ENCODE measurements at places on chromosomes 13 and 19.

- no peak for DNase-seq
Observed at GRCh38 chr13:111480976-111481375, 160.5 kb downstream of the TEX29 start.

DNA sequence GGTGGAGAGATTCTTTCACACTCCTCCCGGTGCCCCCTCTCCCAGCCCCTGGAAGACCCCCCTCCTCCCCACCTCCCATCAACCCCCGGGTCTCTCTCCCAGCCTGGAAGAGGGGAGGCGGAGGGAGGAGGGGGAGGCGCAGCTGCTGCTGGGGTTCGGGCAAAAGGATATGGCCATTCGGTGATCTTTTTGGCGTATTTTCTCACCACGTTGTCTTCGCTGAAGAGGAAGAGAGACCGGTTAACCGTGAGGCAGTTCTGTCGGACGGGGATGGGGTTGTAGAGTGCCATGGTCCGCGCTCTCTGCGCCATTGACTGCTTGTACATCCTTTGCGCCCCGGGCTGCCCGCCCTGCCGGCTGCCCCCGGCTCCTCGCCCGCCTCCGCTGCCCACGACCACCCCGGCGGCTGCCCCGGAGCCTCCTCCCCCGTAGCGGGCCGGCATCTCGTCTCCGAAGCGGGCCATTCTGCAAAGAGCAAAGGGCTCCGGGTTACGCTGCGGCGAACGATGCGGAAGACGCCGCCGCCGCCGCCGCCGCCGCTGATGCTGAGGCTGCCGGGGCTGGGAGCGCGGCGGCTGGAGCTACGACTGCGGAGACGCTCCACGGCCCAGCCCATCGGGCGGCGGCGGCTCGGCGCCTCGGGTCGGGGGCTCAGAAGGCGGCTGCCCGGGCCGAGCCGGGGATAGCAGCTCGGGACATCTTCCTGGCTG lies 363 bp downstream of the CACNA1A start:
- DNase-seq, result peak; percentile 68

DNA sequence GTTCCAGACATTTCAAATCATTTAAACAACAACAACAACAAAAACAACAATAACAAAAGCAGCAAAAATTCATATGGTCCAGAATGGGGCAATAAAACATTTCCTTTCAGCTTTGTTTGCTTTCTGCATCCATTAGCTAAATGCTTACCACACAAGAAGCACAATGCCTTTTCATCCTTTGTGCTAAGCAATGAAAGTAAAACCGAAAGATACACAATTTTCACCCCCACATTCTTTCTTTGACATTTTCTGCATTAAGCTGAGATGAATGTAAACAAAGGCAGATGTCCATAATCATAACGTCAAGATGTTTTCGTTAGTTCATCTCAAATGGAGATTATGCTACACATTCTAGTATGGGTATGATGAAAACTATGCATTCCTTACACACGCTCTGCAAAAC lies 568.5 kb downstream of the SLITRK6 start:
- no peak for DNase-seq

DNA sequence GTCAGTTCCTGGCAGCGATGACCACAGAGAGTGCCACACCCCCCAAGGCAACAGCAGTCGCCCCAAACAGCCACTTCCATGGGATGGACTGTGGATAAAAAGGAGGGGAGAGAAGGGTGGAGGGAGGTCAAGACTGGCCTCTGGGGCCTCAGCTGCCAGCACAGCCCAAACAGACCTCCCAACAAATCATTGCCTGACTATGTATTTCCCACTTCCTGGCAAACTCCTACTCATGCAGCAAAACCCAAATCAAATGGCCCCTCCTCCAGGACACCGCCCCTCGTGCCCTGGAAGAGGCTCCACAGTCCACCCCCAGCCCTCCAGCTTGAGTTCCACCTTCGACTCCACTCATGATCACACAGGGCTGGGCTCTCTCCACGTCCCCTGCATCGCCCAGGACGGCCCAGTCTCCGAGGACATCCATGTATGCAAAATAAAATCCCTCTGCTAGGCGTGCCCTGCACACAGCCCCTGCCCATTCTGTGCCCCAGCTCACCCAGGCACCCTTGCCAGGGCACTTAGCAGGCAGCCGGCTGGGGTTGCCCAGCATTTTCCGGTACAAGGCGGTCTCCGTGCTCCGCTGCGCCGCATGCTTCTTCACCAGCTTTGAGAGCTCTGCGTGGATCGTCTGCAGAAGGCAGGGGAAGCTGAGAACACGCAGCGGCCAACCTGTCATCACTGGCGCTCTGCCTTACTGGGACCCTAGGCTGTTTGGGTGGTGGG lies 10.5 kb upstream of the ELL start:
- no peak for DNase-seq

- DNase-seq, result peak; percentile 46
Observed at GRCh38 chr13:101785858-101786257, 333.4 kb downstream of the ITGBL1 start.

- no peak for DNase-seq
Observed at GRCh38 chr13:90640976-90641375, 706.5 kb upstream of the MIR17HG start.

DNA sequence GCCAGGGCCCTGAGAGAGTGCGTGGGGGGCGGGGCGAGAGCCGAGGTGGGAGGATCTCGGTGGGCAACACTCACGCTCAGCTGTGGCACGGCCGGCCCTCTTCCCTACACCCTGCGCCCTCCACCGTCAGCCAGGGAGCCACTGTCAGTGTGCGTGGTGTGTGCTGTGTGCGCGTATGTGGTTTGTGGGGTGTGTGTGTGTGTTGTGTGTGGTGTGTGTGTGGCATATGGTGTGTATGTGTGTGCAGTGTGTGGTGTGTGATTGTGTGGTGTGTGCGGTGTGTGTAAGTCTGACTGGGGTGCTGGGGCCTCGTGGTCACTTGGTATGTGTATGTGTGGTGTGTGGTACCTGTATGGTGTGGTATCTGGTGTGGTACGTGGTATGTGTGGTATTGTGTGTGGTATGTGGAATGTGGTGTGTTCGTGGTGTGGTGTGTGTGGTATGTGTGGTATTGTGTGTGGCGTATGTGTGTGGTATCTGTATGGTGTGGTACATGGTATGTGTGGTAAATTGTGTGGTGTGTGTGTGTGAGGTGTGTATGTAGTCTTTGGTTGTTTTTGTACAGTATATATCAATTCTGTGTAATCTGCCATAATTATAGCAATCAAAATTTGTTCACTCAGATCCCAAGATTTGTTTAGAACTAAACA lies 5.1 kb downstream of the GRK1 start:
- DNase-seq, result no peak

- no peak for DNase-seq
Observed at GRCh38 chr13:67664502-67664901, 434.4 kb upstream of the PCDH9 start.

DNA sequence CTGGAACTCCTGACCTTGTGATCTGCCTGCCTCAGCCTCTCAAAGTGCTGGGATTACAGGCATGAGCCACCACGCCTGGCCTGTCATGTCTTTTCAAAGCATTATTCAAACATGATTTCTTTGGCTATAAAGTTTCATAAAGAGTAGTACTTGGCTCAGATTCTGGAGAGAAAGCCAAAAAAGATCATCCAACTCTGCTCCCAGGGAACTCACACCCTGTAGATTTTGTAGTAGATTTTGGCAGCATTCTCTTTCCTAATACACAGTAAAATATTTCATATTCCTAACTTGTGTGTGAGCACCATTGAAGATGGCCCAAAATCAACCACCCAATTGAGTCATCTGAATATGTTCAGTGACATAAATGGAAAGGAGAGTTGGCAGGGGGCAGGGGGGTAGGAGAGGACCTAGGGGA lies 48.4 kb downstream of the CAB39L start:
- peak; percentile 32 for DNase-seq

- DNase-seq, result no peak
Observed at GRCh38 chr19:22893855-22894270, 61.8 kb downstream of the ZNF723 start.

- DNase-seq, result no peak
Observed at GRCh38 chr13:108044954-108045353, 170.4 kb downstream of the LIG4 start.

DNA sequence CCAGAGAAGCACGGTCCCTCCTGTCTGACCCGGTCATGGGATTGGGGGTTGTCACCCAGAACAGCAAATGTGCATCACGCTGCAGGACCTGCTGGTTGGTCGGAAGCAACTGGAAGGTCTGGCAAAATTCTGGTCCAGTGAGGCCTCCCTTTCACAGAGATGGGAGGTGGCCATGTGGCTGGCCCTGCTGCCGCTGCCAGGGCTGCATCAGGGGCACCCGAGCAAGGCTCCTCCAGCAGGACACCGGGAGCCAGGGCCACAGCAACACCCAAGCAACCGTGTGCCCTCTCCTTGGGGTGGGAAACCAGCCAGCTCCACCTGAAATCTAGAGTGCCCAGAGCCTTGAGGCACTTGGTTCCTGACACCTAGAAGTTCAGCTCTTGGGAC lies 11.5 kb upstream of the GAS6 start:
- DNase-seq, result no peak

GRCh38 chr19:45448887-45449299 lies 18.9 kb upstream of the FOSB start:
- no peak for DNase-seq

GRCh38 chr13:77999746-78000145 lies 81.1 kb upstream of the EDNRB start:
- DNase-seq, result no peak

DNA sequence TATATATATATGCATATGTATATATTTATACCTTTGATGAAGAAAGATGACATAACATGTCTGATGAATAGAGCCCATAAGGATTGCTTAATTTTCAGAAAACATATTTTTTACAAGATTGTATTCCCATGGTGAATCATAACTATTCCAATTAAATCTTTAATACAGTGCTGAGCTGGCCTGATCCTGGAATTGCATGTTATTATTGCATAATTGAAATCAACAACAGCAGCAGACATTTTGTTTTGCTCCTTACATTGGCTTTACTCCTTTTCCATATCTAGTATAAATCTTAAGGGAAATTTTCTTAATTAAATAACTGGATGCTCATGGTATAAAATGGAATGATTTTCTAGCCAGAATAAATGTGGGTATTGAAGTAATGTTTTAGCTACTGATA lies 22.0 kb downstream of the POSTN start:
- no peak for DNase-seq

GRCh38 chr13:30149248-30149647 lies 158.1 kb downstream of the KATNAL1 start:
- no peak for DNase-seq

GRCh38 chr13:30052120-30052519 lies 201.7 kb upstream of the UBL3 start:
- DNase-seq, result no peak

DNA sequence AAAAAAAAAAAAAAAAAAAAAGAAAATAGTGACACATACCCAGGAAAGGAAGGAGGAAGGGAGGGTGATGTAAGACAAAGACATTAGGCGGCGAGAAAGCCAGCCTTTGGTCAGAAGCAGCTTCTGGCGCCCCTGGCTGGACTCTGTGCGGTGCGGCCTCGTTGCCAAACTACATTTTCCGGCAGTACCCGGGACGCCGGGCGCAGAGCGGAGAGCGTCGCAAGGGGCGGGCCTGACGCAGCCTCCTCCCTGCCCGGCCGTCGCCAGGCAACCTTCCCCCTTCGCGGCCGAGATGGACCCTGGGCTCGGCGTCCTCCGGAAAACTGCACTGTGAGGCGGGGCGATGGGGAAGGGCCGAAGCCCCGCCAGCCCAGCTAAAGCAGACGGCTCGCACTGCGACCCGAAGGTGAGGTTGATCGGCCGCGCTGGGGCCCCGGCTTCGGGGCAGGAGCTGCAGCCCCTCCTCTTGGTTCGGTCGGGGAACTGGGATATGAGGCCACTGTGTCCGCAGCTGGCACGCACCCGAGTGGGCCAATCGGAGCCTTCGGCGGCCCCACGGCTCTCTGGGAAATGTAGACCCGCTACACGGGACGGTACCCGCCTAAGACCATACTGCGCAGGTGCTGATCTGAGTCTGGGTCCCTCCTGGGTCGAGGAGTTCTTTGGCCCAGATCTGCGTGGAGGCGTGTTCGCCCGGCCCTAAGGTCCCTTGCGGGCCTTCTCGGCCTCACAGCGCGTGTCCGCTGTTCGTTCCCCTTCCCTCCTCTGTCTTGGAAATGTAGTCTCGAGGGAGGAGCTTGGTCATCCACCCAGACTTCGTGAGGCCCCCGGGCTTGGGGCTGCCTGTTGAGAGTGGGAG lies 2.3 kb upstream of the MZF1 start:
- peak; percentile 96 for DNase-seq
